ENCODE measurements at places on chromosomes 3 and 15.
A peak's percentile ranks its signal among the peaks of the same experiment; 100 is the strongest.

DNA sequence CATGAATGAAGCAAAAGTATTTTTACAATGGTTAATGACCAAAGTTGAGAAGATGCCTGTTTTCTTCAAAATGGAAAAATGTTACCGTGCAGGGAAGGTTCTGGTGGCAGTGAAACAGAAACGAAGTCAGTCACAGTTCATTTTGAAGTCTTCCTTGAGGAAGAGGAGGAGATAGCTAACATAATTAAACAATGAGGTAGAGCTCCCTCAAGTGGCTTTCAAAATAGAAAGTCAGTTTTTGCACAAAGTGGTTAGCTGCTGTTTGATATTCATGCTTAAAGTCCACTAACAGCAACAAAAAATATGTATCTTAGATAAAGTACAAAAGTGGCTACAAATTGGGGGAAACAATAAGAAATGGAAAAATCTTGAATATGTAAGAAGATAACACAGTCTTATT, 87.3 kb downstream of the TFG start:
- DNase-seq, result peak; percentile 63

DNA sequence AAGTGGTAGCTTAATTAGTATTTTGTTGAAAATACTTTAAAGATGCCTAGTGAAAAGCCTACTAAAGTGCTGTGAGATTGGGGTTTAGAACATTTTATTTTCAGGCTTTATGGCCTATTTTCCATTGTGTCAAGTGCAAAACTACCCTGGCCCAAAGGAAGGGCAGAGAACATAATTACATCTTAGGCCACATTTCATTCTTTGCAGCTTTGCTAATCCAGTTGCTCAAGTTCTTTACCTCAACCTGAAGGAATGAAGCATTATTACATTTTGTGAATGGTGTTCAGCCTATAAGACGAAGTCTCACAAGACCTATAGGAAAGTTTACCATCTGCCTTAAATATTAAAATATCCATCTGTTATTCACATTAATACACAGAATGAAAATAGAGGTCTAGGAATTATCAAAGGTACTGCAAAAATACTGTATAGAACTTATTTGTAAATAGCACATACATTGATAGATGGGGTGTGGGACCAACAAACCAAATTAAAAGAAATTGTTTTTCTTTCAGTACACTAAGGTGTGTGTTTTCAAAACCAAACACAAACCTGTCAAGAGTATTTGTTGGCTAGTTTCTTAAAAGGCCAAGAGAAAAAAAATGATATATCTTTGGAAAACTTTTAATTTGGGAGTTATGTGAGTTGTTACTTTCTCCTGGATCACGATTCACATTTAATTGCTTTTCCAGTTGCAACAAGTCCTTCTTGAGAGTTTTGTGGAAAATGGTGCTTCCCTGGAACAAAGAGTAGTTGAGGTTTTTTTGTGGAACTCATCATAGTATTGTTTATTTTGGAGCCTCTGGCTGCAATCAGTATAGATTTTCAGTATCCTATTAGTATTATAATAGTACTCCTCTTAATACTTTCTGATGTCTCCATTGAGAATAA, 12.0 kb upstream of the SETD5 start:
- DNase-seq, result peak; percentile 19

DNA sequence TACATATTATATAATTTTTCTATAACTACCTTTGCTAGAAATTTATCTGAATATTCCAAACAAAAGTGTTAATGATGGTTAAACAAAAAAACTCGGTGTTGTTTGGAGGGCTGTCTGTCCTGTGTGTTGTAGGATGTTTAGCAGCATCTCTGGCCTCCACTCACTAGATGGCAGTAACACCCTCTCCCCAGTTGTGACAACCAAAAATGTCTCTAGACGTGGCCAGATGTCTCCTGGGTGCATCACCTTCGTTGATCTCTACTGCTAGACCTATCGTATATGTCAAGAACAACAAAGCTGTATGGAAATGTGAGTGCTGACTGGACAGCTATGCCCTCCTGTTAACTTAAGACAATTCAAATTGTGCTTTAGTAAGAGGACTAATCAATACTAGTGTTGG, 14.1 kb downstream of the ANKRD34C start:
- DNase-seq, result no peak

- DNase-seq, result peak; percentile 70
These were observed at the start of gene SH3GL3 for GRCh38 chr15:83446904-83447709. Gene SH3GL3 (plus strand): TSS chr15:83447341. CDS start chr15:83447534, 193 bp downstream.

DNA sequence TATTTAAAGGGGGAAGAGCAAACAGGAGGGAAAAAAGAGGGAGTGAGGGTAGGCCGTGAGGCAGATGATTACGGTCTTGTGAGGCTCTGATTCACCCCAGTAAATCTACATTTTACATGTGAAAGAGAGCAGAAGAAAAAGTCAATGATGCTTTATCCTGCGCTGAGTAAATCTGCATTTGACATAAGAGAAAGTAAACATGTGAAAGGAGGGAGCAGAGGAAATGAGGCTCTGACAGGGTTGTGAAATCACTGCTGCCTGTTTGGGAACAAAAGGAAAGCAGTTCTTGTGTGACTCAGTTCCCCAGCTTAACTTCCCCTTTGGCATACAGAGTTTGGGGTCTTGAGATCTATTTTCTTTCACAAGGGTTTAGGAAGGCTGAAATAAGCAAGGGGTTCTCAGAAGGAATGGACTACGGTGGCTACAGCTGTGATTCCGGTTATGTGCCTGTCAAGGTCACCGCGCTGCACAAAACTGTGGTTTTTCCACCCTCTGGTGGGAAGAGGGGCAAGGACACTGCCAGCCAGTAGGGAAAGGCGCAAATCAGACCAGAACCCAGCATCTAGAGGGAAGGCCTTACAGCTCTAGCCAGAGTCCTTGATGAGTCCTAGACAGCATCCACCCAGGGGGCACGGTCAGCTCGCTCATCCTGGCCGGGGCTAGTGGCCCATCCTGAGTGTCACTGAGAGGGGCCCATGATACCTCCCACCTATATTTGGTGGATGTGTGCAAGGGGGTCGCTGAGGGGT, 18.9 kb upstream of the HCN4 start:
- peak; percentile 71 for DNase-seq

- no peak for DNase-seq
These were observed 74.7 kb upstream of the GAP43 start for GRCh38 chr3:115548611-115549010.

DNA sequence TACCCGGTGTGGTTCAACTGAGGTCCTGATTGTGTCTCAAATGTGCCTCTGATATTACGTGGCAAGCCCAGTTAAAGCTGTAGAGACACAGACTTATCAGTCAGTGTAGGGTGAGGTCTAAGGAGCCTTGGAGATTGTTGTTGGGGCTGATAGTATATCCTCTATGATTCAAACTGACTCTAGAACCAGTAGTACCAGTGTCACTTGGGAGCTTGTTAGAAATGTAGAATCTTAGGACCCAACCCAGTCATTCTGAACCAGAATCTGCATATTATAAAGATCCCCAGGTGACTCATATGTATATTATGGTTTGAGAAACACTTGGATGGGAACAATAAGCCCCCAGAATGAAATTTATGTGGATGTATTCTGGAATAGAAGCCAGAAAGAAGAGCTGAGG, 83.5 kb downstream of the PIK3R4 start:
- DNase-seq, result no peak

DNA sequence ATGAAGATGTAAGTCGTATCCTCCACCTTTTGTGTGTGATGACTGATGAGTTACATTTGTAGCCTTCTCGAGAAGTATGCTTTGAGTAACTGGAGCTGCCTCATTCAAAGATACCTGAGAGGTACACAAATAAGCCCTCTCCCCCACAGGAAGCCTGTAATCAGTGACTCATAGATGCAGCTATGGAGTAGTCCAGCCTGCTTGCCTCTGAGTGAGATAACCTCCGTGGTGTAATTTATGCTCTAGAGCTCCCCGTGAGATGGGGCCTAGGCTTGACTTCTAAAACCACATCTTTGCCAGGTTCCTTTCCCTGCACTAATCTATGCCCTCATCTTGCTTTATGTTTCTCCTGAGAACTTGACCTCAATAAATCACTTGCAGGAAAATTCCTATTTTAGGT, 291.7 kb downstream of the SUCLG2 start:
- peak; percentile 28 for DNase-seq

Data from choroid plexus epithelial cell (primary cell).